ENCODE measurements at places on chromosomes 11 and 22.

DNA sequence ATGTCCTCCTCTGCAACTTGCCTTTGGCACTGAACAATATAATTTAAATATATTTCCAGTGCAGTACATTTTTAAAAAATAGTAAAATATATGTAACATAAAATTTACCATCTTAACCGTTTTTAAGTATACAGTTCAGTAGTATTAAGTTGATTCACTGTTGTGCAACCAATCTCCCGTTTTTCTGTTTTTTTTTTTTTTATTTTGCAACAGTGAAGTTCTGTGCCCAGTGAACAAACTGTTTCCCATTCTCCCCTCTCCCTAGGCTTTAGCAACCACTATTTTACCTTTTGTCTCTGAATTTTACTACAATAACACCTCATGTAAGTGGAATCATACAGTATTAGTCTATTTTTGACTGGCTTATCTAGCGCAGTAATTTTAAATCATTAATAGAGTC lies 13.8 kb downstream of the PRRG4 start:
- DNase-seq = no peak

GRCh38 chr11:129230006-129230405 lies 37.9 kb upstream of the ARHGAP32 start:
- no peak for DNase-seq

- DNase-seq = no peak
These were observed 34.5 kb downstream of the KIAA0930 start for GRCh38 chr22:45206233-45206632.

DNA sequence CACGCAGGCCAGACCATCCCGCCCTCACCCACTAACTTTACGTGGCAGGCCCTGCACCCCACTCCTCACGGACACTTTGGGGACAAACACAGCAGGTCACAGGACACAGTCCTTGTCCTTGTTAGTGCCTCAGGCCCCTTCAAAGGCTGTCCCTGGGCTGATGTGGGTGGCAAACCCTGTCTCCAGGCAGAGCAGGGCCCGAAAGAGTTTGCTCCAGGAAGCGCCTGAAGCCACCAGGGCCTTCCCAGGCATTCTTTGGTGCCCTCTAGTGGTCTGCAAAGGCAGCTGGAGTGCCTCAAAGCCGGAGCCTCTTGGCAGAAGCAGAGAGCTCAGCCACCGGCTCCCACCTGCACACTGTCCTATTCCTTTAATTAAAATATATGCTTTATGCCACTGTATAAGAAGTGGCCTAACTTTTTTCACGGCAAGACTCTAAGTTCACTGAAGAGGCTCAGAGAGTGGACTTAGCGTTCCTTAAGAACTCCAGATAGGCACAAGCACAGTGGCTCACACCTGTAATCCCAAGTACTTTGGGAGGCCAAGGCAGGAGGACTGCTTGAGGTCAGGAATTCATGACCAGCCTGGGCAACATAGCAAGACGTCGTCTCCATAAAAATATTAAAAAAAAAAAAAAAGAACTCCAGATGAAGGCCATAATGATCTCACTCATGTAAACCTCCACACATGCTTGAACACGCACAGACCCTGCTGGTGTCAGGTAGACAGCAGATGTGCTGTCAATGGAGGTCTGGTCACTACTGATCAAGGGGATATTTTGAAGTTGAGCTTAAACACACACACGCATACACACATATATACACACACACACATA lies 11.1 kb downstream of the TXN2 start:
- peak; percentile 88 for DNase-seq

GRCh38 chr11:14969901-14970323 lies 2.2 kb downstream of the CALCA start:
- DNase-seq = peak; percentile 20

GRCh38 chr11:33557201-33557600 lies 143.4 kb downstream of the C11orf91 start:
- peak; percentile 92 for DNase-seq

GRCh38 chr11:69682221-69682620 lies 7.1 kb upstream of the LTO1 start:
- DNase-seq = no peak

GRCh38 chr11:91394727-91395414 lies 829.7 kb upstream of the FAT3 start:
- no peak for DNase-seq

DNA sequence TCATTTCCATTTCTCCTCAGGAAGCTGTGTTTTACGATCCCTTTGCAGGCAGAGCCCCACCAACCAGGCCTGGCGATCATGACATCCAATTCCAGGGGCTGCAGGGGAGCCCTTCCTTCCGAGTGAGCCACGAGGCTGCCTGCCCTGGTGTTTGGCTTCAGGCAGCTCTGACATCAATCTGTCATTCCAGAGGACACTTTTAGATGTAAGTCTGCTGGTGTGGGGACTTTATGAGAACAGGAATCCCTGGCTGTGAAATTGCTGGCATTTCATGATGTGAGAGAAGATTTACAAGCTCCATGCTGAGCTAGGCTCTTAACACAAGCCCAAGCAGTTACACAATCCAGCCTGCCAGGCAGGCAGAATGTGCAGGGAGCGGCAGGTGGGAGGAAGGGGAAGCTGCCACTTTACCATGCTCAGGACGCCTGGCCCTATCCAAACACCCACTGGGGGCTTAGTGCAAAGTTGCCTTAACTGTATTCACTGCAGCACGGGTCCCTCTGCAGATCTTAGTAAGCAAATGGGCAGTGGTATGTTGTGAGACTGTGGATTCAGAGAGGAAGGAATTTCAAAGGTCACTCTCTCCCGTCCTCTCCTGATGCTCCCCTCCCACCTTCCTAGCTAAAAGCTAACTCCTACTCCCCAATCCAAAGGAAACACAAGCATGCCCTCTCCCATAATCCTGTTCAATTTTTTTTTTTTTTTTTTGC lies 43.4 kb upstream of the MICAL2 start:
- DNase-seq = peak; percentile 72

DNA sequence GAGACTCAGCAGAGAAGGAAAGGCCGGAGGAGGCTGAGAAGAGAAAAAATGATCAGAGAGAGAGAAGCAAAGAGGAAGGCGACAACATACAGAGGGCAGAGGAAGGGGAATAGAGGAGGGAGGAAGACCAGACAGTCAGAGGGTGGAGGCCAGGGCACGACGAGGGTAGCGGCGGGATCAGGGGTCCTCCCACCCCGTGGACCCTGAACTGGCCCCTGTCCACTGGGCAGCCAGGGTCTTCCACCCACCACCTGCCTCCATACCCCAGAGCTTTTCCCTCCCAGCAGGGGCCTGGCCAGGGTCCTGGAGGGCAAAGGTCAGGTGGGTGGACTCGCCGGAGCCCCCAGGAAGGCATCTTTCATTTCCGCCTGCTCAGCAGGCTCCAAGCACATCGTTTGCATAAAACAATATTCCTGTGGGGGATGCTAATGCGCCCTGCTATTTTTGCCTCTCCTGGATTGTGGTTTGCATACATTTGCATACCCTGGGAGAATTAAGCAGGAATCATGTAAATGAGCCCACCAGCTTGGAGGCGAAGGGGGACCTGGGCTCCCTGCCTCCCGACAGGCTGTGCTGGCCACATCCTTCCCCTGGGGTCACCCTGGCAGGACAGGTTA lies 394.1 kb downstream of the MN1 start:
- no peak for DNase-seq

- DNase-seq = no peak
These were observed 23.2 kb downstream of the TIMP3 start for GRCh38 chr22:32824531-32825312.

DNA sequence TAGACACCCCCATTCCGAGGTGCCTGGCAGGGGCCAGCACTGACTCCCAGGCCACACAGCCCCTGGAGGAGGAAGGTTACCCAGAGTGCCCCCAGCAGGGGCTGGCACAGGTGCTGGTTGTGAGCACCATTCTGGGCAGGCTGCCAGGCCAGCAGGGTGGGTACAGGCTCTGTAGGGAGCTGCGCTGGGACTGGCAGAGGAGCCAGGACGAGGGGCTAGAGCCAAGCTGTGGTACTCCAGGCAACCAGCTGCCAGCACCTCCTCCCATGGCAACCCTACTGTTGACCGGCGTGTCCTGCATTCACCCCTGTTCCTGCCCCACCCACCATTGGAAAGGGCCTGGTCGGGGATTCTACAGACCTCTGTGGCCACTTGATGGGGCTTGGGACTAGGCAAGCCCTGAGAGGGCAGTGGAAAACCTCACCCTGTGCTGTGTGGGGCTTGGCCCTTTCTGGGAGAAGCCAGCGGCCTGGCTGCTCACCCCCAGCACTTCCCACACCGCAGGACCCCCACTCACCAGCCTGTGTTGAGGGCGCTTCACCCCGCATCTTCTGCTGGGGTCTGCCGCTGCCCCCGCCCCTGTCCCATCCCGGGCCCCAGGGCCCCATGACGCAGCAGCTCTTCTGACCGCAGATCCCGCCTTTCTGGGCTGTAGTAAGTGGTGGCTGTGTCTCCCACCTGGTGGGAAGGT lies 1.9 kb downstream of the CLDN5 start:
- DNase-seq = no peak

DNA sequence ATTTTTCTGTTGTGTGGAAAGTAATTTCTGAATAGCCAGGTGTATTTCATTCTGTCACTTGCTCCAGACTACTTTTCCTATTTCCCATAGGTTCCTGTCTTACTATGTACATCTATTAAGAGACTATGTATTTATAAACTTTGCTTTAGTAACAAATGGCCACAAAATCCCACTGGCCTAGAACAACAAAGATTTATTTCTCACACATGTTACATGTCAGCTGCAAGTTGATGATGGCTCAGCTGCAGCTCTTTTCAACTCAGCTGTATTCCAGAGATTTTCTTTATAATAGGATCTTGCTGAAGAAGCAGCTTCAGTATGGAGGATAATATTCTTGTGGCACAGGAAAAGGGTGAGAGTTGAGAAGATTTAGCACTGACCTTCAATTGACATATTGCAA lies 539.6 kb upstream of the LRRC4C start:
- DNase-seq = no peak

- DNase-seq = no peak
These were observed 239.0 kb downstream of the TENM4 start for GRCh38 chr11:79201677-79202347.

- DNase-seq = peak; percentile 61
These were observed at the start of gene CFAP300 for GRCh38 chr11:102047305-102047924. Gene CFAP300 (plus strand): TSS chr11:102047437. CDS start chr11:102047471, 34 bp downstream.

DNA sequence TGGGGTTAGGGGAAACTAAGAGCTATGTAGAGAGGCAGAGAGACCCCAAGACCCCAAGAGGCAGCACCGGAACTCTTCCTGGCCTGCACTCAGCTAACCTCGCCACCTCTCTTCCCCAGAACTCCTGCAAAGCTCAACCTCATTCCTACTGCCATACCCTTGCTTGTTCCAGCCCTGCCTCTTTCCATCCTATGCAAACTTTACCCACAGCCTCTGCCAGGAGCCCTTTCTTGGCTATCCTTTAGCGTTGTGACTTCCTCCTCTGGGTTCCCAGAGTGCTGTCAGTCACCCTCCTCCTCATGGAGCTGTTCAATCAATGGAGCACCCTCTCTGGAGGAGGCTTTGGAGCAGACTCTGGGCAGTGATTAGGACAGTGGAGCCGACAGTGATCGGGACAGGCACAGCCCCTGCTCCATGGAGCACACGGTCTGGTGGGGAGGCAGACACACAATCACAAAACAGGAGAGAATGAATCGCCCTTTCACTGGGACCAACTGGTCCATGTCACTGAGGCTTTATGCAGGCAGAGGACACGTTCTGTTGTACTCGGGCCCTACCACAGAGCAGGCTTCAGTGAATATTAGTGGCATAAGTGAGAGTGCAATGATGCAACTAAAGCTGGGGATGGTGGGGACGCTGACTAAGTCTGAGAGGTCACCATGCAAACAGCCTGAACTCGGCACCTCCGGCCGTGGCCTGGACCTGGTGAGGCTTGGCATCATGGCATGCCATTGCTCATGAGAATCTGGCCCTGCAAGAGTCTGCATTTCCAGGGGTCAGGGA lies 24.6 kb upstream of the P2RY2 start:
- DNase-seq = no peak

GRCh38 chr11:40029391-40029790 lies 1430.1 kb downstream of the LRRC4C start:
- DNase-seq = no peak

DNA sequence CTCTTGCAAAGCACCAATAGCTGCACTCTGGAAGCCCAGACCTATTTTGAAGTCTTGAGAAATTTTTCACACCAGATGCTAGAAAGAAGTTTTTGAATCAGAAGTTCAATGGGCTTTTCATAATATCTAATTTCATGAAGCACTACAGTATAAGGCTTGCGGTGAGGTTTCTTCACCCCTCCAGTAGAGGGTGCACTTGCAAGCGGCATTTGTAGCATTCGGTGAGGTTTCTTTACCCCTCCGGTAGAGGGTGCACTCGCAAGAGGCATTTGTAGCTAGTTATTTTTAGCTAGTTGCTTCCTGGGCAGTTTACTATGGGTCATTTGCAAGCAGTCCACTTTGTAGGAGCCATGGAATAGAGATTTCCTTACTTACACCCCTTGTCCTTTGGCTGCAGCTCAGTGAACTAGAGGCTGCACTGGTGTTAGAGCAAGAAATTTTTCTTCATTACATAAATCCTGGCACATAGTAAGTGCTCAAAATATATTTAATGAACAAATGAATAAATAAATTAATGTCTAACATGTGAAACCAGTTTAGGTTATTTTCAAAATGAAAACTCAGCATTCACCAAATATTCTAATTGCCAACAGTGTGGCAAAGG lies 7.8 kb upstream of the NOX4 start:
- DNase-seq = no peak

GRCh38 chr11:33976495-33977199 lies 74.9 kb upstream of the CAPRIN1 start:
- DNase-seq = no peak

DNA sequence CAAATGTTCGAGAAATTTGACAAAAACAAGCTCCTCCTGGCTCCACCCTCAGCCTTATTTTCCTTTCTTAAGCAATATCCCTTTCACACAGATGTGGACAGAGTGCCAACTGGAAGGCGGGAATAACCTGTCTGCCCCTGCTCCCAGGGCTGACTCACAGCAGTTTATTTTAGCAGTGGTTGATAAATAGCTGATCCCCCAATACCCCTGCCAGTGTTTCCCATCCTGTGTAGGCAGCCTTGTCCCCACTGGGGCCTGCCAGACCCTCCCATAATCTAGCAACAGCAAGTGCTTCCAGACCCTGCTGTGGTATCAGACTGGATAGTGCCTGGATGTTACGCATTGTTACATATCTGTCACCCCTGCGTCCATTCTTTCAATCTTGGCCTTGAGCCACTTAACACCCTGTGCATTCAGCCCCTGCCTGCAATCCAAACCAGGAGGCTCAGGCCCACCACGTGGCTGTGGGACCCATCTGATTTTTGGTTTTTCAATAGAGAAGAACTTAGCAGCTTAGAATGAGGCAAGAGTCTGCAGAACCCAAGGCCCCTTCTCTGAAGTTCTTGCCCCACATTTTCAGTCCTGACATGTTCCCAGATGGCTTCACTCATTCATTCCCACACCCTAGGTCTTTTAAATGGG lies 53.7 kb downstream of the PARVA start:
- DNase-seq = peak; percentile 50
